ENCODE measurements at places on chromosomes 2 and 18.

GRCh38 chr2:102021779-102022178 is 30.0 kb downstream of the IL1R2 start:
- DNase-seq: no peak

DNA sequence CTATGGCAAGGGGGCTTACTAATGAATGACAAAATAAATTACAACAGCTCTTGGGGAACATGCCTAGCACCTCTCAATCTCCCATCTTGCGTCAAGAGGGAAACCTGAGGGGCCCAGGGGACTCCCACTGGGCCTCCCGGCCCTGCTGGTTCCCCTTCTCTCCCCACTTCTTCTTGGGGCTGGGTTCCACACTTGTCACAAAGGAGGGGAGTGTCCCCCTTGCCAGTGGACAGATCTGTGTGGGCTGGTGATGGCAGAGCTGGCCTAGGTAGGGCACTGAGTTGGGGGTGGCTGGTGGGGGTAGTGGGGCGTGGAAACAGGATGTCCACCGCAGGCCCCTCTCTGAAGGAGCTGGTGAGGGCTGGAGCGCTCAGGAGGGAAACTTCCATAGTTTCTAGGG is 184.0 kb upstream of the HAAO start:
- DNase-seq: no peak

GRCh38 chr2:16301961-16302360 is 361.6 kb downstream of the MYCN start:
- no peak for DNase-seq

DNA sequence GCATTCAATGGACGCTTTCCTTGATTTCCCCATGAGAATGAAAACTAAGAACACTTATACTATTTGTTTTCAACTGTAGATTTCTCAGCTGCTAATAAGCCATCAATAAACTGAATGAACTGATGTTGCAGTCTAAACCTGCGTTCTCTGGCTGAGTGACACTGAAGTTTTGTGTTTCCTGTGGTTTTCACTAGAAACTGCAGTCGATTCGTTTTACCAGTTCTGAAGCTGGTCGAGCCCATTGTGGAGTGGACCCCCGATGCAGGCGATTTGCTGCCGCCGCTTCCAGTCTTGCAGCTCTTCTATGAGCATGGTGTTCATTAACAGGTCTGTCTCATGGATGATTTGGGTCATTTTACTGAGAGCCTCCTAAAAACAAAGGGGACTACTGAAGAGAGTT is 50.6 kb upstream of the STAT1 start:
- DNase-seq: no peak

All from stimulated activated CD4-positive, alpha-beta T cell treated with anti-CD3 and anti-CD28 coated beads, Interleukin-4, amount 100 ng/mL, for 1 hour (primary cell).